ENCODE measurements at places on chromosomes 7 and 10. TPM values are rescaled to one million over a fixed set of nuclear protein-coding genes. Genes with fewer than 3 reads are reported as not detected.
A peak's percentile ranks its signal among the peaks of the same experiment; 100 is the strongest.

Gene RNF133
- not detected for polyA plus RNA-seq

Gene ASZ1
- polyA plus RNA-seq = not detected

Gene NUP205
- polyA plus RNA-seq = 39.7 TPM

DNA sequence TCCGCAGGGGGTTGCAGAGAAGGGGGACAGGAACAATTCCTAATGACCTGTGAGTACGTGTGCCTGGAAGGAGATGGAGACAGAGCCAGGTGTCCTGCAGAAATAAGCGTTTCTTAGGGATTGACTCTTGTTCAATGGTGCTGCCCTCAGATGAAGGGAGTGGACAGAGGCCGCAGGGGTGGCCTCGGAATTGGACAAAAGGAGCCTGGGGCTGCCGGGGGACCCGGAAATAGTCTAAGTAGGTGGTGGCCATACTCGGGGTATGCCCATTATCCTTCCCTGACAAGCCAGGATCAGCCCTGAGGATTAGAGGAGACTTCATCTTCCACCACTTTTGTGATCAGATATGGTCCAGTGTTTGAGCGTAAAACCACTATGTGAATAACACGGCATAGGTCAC lies 39.2 kb downstream of the ELFN1 start:
- H3K36me3 ChIP-seq = peaks cover 81% of the 10 kb centered on the region
- no peak overlapping the region for H3K27ac ChIP-seq
- H3K27me3 ChIP-seq = no peaks in the 10 kb centered on the region

DNA sequence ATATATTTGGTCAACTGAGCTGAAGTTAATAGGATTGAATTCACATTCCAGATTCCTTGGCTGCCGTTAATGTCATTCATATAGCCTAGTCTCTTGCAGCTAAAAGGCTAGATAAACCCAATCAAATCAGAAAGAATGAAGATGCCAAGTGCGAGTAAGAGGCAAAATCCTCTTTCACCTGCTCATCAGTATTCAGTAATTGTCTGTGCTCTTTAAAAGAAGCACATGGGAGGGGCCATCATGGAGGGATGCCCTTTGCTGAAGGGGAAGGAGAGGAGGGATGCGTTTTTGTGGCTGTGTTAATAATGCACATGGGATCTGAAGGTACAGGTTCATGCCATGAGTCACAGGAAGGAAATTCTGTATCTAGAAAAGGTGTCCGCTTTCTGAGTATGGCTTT lies 232.2 kb downstream of the TMEM178B start:
- H3K36me3 ChIP-seq = no peaks in the 10 kb centered on the region
- peak; percentile 18 for DNase-seq
- H3K27me3 ChIP-seq = no peaks in the 10 kb centered on the region
- H3K27ac ChIP-seq = no peak overlapping the region
- peaks cover 7% of the 10 kb centered on the region for H3K4me1 ChIP-seq

GRCh38 chr7:51198654-51199053 lies 118.0 kb downstream of the COBL start:
- no peak overlapping the region for H3K4me3 ChIP-seq
- H3K27ac ChIP-seq = no peak overlapping the region
- no peaks in the 10 kb centered on the region for H3K4me1 ChIP-seq

DNA sequence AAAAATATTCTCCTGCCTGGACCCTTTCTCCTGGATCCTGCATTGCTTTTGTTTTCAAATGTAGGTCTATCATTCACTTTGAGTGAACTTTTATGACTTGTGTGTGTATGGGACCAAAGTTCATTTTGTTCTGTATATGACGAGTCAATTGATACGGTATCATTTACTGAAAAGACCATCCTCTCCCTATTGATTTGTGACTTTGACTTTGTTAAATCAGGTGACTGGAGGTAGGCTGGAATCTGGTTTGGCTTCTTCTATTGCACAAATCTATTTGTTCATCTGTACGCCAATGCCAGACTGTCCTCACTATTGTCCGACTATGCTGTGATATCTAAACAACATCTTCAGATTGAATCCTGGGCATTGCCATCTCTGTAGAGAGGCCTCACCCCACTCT lies 5.3 kb upstream of the ARMS2 start:
- H3K4me1 ChIP-seq = no peaks in the 10 kb centered on the region
- H3K27ac ChIP-seq = no peak overlapping the region
- H3K27me3 ChIP-seq = no peaks in the 10 kb centered on the region
- DNase-seq = no peak
- no peak overlapping the region for H3K4me3 ChIP-seq

Measured in spinal cord (tissue), 10 donors.